ENCODE measurements at places on chromosomes 1 and 21. TPM values are rescaled to one million over a fixed set of nuclear protein-coding genes. Genes with fewer than 3 reads are reported as not detected.

SPAG17 gene
- total RNA-seq, result 0.63 TPM

C1orf94 gene
- not detected for total RNA-seq

MFAP2 gene
- total RNA-seq, result not detected

VHLL gene
- not detected for total RNA-seq

PFKFB2 gene
- 22.9 TPM for total RNA-seq

KPRP gene
- total RNA-seq, result not detected

CLCN6 gene
- total RNA-seq, result 22.5 TPM

ZFP69 gene
- 4.7 TPM for total RNA-seq

KRTAP19-8 gene
- total RNA-seq, result not detected

SLC66A1 gene
- 26.5 TPM for total RNA-seq

Measured in K562 (cell line).